Fibroblast of skin of abdomen (primary cell): ENCODE measurements at places on chromosomes 2 and 18.

GRCh38 chr18:1050012-1050657, 145.5 kb downstream of the ADCYAP1 start:
- DNase-seq: no peak

- peak; percentile 12 for DNase-seq
Observed at GRCh38 chr18:67417864-67418523, 98.5 kb downstream of the DSEL start.

GRCh38 chr2:97671526-97671925, 2.0 kb downstream of the C2orf92 start:
- no peak for DNase-seq

DNA sequence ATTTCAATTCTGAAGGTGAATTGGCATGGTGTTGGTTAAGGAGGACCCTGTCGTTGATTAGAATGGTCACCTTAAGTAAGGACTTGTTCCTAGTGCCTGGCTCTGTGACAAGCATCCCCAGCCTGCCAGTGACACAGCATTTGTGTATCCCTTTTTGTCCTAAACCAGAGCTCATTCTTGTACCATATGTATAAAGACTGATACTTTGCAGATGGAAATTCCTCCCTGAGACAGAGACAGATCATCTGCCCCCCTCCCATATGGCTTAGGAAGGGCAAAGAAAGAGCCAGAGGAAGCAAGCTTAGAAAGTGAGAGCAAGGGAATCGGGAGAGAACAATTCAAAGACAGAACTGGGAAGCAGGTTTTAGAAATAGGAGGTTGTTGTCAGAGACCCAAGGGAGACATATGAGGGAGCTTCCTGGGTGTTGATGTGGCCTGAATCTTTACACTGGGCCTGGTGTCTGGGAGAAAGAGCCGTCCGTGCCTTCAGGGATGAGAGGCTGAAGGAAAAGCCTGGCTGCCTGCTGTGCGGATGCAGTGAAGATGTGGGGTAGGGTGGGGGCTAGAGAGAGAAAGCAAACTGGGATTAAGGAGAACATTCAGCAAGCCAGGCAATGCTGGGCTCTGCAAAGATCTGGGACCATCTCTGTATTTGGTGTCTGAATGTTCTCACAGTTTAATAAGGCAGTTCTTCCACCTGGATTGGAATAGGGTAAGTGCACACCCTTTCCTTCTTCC, 13.2 kb upstream of the CHRNA1 start:
- peak; percentile 71 for DNase-seq

DNA sequence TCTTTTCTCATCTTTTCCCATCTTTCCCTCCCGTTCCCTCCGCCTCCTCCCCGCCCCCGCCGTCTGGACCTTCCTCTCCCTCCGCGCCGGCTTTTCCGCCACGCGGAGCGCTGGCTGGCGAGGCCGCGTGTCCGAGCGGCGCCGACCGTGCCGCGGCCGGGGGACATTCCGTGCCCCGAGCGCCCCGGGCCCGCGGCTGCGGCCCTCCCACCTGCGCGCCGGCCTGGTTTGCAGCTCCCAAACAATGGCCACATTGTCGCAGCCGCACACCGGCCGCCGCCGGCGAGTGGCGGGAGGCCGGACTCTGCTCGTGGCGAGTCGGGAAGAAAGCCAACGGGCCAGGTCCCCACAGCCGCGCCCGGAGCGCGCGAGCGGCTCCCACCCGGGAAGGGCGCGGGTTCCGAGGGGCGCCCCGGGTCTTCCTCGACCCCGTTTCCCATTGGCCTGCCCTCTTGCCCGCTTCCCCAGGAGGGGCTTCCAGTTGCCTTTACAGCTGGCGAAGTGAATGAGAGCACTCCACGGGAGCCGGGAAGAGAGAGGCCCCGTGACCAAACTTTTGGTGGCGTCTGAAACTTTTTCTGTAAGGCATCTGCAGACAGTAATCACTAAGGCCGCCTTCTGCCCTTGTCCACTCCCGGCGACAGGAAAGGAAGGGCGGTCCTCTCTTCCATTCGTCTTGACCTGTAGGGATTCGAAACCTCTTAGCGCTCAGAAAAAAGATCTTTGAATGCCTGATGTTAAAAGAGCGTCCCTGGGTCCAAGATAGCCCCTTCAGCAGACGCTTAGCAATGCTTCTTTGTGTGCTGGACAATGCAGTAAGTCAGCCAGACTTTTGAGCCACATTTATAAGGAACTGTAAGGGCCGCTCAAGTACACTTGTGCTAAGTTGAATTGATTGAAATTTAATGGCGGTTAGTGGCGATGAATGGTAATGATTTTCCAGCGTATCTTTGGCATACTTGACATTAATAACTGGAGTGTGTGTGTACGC, 6.2 kb downstream of the GLI2 start:
- DNase-seq: no peak

- no peak for DNase-seq
Observed at GRCh38 chr2:624551-625347, 52.5 kb downstream of the TMEM18 start.

GRCh38 chr18:2482706-2483475, 88.4 kb downstream of the METTL4 start:
- no peak for DNase-seq

DNA sequence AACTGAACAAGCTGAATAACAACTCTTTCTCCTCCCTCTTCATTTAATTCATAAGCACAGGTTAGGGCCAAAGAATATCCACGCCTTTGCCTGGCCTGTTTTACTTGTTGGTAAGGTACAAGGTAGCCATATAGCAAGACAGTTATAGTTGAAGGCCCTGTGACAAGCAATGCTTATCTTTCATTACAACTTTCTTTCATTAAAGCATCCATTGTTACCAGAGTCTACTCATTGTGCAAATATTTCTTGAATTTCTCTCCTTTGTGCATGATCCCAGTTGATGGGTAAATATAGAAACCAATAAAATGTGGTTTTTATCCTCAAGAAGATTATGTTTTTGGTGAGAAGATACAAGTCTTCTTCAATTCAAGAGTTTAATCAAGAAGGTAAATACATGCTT, 140.2 kb downstream of the UBE2E3 start:
- peak; percentile 31 for DNase-seq

- no peak for DNase-seq
Observed at GRCh38 chr2:236570081-236570868, 650 bp downstream of the ACKR3 start.

GRCh38 chr2:72204156-72204785, 56.6 kb upstream of the CYP26B1 start:
- no peak for DNase-seq

- no peak for DNase-seq
Observed at GRCh38 chr2:51795248-51795888, 763.4 kb upstream of the NRXN1 start.

- no peak for DNase-seq
Observed at GRCh38 chr18:44719519-44720060, 38.9 kb downstream of the SETBP1 start.

GRCh38 chr2:180202467-180202951, 195.4 kb upstream of the CWC22 start:
- DNase-seq: peak; percentile 23

GRCh38 chr2:158664987-158665386, 130.1 kb upstream of the DAPL1 start:
- no peak for DNase-seq

- DNase-seq: peak; percentile 94
Observed at GRCh38 chr2:191635333-191636234, 42.4 kb upstream of the NABP1 start.
